CD4-positive, alpha-beta T cell treated with Interleukin-12 subunit alpha and Interleukin-12 subunit beta, for 1 hour (primary cell): ENCODE measurements at places on chromosomes 2 and 18.

- DNase-seq: no peak
Measured at GRCh38 chr2:69307579-69308064, 79.4 kb downstream of the GFPT1 start.

DNA sequence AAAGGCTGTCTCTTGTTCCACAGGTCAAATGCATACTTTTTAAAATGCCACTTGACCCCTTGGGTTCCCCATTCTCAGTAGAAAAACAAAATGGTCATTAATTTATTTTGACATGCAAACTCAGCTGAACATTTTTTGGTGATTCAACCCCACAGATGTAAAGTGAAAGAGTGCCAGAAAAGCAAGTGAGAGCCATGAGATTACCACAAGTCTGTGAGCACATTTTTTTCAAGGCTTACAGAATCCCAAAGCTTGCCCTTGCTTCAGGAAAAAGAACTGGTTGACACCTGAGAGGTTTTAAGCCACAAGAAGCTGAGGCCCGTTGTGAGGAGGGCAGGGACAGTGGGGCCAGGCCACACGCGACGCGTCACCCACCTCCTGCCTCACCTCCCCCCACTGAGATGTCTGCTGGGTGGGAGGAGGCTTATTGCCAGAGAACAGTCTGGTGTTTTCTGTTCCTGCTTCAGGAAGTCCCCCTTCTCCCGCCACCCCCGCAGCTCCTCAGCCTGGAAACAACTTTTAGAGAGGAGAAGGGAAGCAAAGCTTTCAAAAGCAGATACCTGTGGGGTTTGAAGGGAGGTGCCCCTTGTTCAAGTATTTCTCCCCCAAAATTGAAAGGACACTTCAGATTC lies 70.4 kb upstream of the CYP1B1 start:
- DNase-seq: no peak

- no peak for DNase-seq
Measured at GRCh38 chr2:169803480-169803879, 4.8 kb downstream of the SSB start.

DNA sequence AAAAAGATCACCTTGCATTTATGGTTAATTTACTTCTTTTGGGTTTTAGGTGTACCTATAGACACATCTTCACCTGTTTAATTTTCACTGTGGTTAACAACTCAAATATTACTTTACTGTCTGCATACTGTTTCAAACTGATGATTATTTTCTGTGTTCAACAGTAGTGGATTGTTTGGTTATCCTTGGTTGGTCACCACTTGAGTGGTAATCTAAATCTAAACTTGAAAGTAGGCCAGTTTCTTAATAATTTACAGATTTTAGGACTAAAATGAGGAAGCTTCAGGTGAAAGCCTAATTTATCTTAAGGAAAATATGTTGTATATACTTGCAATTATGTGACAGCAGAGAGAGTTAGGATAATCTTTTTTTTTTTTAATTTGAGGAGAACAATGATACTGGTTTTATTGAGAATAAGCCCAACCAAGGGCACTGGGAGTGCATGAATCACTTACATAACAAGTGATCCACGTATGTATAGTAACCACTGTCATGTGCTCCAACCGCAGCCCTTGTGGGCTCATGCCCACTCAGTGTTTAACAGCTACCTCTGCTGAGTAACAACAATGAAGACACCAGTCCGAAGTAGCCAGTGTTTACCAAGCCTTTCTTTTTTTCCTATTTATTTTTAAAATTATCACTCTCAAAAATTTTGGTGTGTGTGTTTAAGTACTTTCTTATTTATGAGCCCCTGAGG lies 31.0 kb upstream of the WDSUB1 start:
- no peak for DNase-seq

DNA sequence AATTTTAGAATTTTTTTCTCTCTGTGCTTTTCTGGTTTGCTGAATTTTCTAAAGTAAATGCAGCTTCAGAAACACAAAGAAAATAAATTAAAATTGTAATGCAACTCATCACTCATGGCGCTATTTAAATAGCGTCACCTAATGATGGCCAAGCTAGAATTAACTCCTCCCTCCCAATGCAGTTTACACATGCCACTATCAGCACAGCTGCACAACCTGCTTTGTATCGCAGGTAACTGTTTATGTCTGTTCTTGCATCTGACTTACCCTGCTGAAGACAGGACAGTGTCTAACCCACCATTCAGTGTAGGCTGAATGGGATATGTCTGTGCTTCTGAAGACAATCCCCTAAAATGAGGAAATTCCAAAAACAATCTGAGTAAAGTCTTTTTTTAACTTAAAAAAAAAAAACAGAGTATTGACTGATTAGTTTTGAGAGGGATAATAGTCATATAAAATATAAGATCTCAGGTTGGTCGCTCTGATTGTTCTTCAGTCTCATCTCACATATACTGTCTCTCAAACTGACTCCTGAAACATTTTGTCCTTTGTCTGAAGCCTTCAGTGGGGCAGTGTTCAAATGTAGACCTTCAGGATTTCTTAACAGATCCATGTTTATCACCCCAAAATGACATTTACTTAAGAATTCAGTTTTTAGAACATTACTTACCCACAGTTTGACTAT lies 271.4 kb downstream of the ZEB2 start:
- DNase-seq: no peak

DNA sequence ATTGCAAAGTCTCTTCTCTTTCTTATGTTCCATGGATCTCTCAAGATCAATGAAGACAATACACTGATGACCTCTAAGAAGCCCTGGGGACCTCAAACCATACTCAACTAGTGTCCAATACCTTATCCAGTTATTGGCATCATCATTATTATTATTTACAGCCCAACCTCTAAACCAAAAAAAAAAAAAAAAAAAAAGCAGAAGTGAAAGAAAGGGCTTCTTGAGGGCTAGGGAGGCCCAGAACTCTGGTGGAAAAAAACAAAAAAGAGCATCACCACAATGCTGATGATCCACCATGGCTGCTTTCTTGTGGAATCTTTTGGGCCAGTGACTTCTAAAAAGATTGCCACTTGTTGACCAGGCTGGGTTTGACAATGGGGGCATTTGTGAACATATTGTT lies 324.9 kb downstream of the LPIN1 start:
- DNase-seq: no peak

- DNase-seq: peak; percentile 65
Measured at GRCh38 chr2:71510196-71510807, 56.9 kb downstream of the DYSF start.
